ENCODE measurements at places on chromosomes 2 and 18.

GRCh38 chr2:170742896-170743529 is 27.2 kb upstream of the ERICH2 start:
- no peak for DNase-seq

DNA sequence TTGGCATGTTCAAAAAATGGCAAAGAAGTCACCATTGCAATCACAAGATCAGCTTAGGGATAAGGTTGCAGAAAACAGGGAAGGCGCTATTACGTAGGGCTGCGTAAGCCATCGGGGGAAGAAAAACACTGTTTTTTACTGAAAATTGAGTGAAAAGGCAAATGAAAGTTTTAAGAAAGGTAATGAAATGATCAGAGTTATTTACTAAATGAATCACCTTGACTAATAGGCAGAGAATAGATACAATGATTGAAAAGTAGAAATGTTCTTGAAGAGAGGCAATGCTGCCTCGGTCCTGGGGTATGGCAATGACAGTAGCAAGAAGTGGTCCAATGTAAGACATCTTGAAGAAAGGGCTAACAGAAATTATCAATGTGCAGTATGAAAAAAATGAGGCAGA is 1227.8 kb upstream of the ZEB2 start:
- DNase-seq = no peak

GRCh38 chr2:133561045-133561852 is 7.0 kb downstream of the NCKAP5 start:
- DNase-seq = no peak

- DNase-seq = no peak
Measured at GRCh38 chr18:57921708-57922107, 118.6 kb upstream of the ATP8B1 start.

GRCh38 chr2:160305081-160305750 is 105.1 kb upstream of the ITGB6 start:
- no peak for DNase-seq

GRCh38 chr18:28439870-28440269 is 262.9 kb upstream of the CDH2 start:
- DNase-seq = no peak

- no peak for DNase-seq
Measured at GRCh38 chr2:196742685-196743084, 56.8 kb downstream of the GTF3C3 start.

- no peak for DNase-seq
Measured at GRCh38 chr2:241666627-241667400, 19.8 kb downstream of the DTYMK start.

GRCh38 chr2:177174486-177174885 is 38.1 kb upstream of the HNRNPA3 start:
- DNase-seq = no peak

DNA sequence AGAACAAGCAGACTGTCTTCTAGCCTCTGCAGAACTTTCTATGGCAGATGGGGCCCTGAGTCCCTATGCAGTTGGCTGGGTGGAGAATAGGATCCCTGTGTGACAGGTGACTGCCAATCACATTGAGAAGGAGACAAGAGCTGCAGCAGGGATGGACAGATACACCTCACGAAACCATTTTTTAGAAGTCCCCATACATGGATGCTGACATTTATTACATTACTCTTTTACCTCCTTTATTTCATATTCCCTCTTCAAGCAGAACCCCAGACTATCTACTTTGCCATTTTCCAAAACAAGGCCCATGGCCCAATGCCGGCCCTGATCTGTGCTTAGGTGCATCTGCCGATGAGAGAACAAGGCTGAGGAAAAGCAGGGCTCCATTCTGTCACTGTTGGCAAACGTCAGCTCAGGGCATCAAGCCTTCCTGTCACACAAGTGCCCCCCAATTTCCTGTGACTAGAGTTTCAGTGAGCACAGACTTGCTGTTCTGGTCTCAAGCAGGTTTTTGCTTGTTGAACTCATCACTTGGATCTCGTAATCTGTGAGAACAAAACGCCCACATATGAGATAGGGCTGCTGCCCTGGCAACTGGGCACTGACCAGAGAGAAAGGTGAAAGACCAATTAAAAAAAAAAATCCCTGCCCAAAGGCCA is 35.8 kb downstream of the LOXHD1 start:
- no peak for DNase-seq

DNA sequence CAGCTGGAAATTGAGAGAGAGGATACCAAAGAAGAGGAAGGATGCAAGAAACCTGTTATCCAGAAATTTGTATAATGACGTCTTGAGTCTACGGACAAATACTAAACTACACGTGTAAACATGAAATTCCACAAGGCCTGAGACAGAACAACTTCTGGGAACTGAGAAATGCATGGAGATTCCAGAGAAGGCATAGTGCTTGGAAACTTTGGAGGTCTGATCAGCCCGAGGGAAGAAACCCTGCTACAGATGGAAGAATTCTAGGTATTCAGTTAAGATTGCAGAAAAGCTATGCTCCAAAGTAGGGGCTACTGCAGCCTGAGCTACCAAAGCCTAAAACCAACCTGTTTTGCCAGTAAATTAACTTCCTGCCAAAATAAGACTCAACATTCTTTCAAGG is 120.4 kb downstream of the PDCL3 start:
- DNase-seq = no peak

DNA sequence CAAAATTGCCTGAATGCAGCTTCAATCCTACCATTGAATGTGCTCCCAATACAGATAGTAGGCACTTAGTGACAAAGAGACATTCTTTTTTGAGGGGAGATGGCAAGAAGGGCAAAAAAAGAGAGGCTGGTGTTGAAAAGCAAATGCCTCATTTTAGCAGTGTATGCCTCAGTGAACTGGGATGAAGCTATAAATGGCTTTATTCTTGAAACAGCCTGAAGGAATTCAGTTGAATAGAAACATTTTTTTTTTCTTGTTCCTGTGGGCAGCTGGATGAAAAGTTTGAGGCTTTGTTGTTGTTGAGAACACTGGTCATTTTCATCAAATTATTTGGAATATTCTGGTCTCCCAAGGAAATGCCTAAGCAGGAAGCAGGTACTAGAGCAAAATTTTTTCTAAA is 228.9 kb downstream of the RNF144A start:
- no peak for DNase-seq

- DNase-seq = no peak
Measured at GRCh38 chr2:234251326-234252271, 201.1 kb downstream of the SPP2 start.

Data from T-helper 9 cell (primary cell).